ENCODE measurements at places on chromosomes 12 and 14.
A peak's percentile ranks its signal among the peaks of the same experiment; 100 is the strongest.

DNA sequence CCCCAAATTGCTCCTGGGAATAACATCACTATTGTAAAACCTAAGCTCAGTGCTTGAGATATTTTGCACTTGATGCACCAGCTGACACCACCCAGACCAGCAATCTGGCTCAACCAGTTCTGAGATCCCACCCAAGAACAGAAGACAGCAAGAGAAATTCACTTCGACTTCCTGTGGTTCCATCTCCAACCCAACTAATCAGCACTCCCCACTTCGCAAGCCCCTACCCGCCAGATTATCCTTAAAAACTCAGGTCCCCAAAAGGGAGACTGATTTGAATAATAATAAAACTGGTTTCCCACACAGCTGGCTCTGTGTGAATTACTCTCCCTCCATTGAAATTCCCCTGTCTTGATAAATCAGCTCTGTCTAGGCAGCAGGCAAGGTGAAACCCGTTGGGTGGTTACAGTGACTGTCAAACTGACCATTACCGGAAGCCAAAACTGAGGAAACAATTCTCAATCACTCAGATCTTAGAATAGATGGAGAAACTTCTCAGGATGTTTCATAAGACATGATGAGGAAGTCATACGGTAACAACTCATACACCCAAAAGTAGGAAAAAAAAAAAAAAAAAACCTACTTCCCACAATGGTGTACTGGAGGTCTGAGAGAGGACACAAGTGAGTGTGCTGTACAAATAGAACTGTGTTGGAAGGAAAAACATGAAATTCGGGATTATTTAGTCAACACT, 92.4 kb downstream of the TMTC1 start:
- DNase-seq: no peak

DNA sequence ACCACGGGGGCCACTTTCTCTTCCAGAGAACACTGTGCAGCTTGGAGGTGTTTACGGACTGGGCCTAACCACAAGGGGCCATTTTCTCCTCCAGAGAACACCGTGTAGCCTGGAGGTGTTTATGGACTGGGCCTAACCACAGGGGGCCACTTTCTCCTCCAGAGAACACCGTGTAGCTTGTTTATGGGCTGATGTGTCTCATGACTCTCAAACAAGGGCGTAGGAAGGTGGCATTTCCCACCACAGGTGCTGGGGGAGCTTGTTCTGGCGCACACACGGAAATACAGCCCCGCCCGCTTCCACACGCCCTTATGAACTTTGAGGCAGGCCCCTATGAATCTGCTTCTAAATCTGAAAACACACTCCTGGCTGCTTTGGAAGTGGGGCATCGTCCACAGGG, 174.6 kb upstream of the SFSWAP start:
- no peak for DNase-seq

GRCh38 chr14:103830511-103831270, 16.7 kb downstream of the PPP1R13B start:
- no peak for DNase-seq

DNA sequence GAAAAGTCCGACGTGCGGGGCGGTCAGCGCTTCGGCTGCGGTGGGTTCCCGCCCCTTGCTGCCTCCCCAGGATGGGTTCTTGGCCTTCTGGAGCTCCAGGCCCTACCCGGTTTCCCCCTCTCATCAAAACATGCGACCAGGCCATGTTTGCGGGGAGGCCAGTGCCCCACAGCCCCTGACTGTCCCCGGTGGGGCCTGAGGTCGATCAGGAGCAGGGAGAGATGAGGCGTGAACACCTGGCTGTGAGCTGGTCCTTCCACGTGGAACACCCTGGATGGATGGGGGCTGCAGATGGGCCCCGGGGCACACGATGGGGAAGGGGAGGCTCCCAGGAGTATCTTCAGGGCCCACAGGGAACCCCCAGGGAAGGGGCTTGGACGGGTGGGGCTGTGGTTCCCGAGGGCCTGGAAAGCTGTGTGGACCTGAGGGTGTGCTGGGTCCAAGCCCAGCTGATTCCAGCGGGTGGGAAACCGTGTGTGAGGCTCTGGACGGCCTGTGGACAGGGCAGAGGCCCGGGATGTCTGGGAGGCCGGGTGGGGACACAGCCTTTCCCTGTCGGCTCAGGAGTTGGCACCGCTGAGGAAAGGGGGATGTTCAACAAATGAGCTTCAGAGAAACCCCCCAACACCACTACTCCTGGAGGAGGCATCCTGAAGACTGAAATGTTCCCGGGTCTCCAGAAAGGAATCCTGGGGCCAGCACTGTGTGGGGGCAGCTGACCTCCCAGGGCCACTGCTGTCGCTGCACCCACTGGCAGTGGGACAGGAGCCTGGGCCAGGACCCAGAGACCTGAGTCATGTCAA, 187.0 kb upstream of the C14orf180 start:
- no peak for DNase-seq

GRCh38 chr12:115482943-115483342, 794.5 kb downstream of the MED13L start:
- no peak for DNase-seq

- DNase-seq: peak; percentile 77
Observed at GRCh38 chr14:72515779-72516770, 377.8 kb downstream of the DPF3 start.

GRCh38 chr12:30286345-30286926, 409.2 kb downstream of the IPO8 start:
- DNase-seq: no peak

- no peak for DNase-seq
Observed at GRCh38 chr14:53979113-53979681, 22.6 kb upstream of the BMP4 start.

DNA sequence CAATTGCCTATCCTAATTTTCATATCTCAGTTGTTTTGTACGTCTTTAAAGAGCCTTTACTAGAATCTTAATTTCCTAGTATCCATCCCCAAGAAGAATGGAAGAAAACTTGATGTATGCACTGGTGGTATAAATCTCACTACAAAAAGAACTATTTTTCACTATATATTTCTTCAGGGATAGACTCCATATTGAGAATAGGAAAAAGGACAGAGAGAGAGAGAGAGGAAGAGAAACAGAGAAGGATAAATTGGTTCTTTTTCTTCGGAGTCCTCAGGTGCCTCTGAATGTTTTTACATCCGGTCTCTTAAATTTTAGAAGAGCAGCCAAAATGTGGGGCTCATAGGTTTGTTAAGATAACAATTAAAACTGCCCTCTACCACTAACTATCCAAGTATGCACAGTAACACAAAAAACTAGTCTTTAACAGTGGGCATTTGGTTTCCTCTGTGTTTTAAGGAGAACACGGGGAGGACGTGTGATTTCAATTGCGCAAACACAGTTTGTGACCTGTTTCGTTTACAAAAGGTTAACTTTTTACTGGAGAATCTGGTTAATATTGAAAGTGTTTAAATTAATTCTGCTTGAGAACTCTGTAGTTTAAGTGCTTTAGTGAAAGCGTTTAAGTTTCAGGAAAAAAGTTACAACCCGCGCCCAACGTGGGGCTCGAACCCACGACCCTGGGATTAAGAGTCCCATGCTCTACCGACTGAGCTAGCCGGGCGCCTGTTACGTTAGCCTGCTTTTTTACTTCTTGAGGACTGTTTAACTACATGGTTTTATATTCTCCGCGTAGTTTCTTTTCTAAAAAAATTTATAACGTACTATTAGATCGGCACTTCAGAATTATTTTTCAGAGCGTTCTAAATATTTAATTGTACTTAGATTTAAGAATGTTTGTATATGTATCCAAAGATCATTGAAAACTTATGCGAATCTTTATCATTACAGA, 5.1 kb upstream of the PSMA3 start:
- DNase-seq: peak; percentile 37

GRCh38 chr12:67927324-67927723, 61.9 kb upstream of the IFNG-AS1 start:
- no peak for DNase-seq

GRCh38 chr12:43177276-43177675, 374.7 kb downstream of the ADAMTS20 start:
- no peak for DNase-seq

DNA sequence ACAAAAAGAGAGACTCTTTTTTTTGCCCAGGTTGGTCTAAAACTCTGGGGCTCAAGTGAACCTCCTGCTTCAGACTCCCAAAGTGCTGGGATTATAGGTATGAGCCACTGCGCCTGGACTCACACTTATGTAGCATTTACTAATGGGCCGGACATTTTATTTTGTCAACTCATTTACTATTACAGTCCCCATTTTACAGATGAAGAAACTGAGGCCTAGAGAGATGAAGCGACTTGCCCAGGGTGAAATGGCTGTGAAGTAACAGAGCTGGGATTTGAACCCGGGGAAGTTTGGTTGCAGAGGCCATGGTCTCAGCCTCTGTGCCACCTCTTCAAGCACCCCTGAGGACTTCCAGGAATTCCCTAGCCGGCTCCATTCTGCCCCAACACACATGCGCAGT, 9.4 kb downstream of the HPD start:
- DNase-seq: no peak

GRCh38 chr12:48940181-48940580, 14.9 kb upstream of the FKBP11 start:
- DNase-seq: no peak

- no peak for DNase-seq
Observed at GRCh38 chr12:124678421-124678893, 111.0 kb upstream of the NCOR2 start.

- DNase-seq: no peak
Observed at GRCh38 chr12:6426882-6427671, 17.7 kb upstream of the CD27 start.

GRCh38 chr12:95495433-95495832, 21.5 kb downstream of the METAP2 start:
- DNase-seq: no peak

GRCh38 chr12:3186546-3187215, 109.5 kb downstream of the TSPAN9 start:
- DNase-seq: no peak

DNA sequence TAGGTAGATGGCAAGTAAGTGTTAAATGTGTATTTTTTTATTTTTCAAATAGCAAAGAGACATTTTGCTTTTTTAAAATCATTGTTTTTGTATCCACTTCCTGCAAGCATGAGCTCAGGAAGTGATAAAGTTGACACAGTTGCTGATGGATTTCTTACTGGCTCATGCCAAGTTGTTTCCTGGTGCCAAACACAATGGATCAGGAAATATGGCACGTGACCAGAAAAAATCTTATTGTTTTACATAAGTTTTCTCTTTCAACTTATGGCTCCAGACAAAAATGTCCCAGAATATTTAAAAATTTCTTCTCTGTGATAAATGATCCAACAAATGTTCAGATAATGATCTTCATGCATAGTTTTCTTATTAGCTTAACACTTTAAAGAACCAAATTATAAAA, 1279.1 kb upstream of the FLRT2 start:
- DNase-seq: no peak

- no peak for DNase-seq
Observed at GRCh38 chr14:22099942-22100763, 426.5 kb upstream of the OR4E1 start.

GRCh38 chr12:15208871-15209656, 12.2 kb downstream of the RERG start:
- no peak for DNase-seq

DNA sequence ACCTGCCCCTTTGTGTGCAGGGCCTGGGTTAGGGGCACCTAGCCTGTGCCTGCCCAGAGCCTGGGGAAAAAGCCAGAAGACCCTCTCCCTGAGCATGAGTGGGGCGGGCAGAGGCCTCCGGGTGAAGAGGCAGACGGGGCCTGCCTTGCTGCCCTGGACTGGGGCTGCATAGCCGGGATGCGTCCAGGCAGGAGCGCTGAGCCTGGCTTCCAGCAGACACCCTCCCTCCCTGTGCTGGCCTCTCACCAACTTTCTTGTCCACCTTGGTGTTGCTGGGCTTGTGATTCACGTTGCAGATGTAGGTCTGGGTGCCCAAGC, 216.1 kb downstream of the TMEM121 start:
- no peak for DNase-seq

GRCh38 chr14:24710403-24711112, 76.6 kb upstream of the GZMB start:
- DNase-seq: no peak

DNA sequence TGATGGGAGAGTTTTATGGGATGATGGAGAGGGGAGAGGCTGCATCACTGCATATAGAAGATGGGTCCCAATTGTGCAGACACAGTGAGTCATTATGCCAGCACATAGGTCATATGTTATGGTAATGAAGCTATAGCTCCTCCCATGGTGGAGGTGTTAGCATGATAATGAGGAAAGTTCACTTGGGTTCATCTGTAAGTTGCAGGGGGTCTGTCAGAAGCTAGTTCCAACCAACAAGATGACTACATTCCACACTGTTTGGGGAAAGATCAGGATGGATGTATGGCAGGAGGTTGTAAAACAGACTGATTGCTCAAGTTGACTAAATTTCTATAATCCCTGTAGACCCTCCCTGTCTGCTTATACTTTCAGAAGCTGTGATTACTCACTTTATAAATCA, 561.3 kb downstream of the C12orf50 start:
- DNase-seq: no peak

- no peak for DNase-seq
Observed at GRCh38 chr12:107681455-107681835, 4.2 kb upstream of the PWP1 start.

- DNase-seq: no peak
Observed at GRCh38 chr14:36214476-36215216, 38.1 kb upstream of the PTCSC3 start.

DNA sequence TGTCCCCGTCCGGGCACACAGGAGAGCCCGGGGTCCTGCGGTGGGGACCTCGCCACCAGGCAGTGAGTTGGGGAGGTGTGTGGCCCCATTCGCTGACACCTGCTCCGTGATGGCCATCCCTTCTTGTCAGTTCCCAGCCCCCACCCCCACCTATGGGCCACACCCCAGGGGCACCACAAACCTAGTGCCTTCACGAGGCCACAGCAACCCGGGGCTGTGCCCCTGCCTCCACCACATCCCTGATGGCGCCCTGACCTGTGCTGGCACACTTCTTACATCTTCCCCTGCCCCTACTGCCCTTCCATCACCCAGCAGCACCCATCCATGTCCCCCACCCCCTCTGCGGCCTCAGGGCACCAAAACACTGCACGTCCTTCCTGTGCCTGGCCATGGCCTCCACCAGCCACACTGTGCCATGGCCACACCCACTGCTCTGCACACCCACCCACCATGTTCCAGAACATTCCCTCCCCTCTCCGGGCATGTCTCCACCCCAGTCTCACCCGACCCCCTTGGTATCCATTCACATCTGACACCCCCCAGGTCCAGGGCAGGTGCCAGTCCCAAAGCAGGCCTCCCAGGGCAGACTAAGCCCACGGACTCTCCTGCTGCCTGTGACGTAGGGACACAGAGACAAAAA, 24.4 kb downstream of the JAG2 start:
- no peak for DNase-seq

- DNase-seq: no peak
Observed at GRCh38 chr12:109738209-109738608, 24.6 kb downstream of the FAM222A start.
